ENCODE measurements at places on chromosomes 7 and 10.

- DNase-seq: no peak
Observed at GRCh38 chr7:89813081-89813480, 341.2 kb upstream of the STEAP1 start.

DNA sequence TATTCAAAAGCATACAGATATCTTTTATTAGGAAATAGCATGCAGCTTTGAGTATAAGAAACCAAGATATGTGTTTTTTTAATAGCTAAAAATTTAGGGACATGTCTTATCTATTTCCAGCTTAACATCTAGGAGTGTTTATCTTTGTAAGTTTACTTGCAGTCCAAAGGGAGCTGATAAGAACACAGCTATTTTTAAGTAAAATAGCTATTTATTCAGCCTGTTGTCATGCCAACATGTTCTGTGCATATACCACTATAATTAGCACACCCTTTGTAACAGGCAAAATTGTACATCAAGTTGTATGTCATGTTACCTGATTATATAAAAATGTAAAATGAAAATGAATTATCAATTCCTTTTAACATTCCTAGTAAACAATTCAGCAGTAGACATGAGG is 29.6 kb downstream of the FAM133B start:
- no peak for DNase-seq

GRCh38 chr7:96173781-96174180 is 148.1 kb downstream of the SLC25A13 start:
- no peak for DNase-seq

GRCh38 chr10:109475711-109476421 is 447.4 kb downstream of the XPNPEP1 start:
- no peak for DNase-seq

GRCh38 chr10:89645742-89646172 is 715 bp upstream of the PANK1 start:
- DNase-seq: no peak

- DNase-seq: no peak
Observed at GRCh38 chr7:33885290-33886148, 19.8 kb upstream of the BMPER start.

DNA sequence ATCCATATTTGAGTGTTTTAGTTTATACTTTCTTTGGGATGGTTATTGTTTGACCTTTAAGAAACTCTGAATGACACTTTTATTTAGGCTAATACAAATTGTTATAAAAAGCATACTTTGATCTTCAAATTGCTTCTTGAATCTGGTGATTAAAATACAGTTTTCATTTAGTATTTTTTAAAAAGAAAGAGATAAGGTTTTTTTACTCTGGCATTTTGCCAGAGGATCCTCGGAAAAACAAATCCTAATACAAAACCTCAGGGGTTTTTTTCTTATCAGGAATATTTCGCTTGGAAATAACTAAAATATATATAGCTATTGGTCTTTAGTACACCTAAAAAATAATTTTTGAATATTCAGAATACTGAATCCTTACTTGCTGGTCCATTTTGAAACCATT is 17.0 kb downstream of the MIOS start:
- no peak for DNase-seq

DNA sequence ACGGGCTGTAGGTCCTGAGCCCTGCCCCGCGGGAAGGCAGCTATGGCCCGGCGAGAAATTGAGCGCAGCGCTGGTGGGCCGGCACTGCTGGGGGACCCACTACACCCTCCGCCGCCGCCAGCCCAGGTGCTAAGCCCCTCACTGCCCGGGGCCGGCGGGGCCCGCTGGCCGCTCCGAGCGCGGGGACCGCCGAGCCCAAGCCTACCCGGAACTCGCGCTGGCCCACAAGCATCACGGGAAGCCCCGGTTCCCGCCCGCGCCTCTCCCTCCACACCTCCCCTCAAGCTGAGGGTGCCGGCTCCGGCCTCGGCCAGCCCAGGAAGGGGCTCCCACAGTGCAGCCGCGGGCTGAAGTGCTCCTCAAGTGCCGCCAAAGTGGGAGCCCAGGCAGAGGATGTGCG is 5.5 kb upstream of the CACUL1 start:
- no peak for DNase-seq

DNA sequence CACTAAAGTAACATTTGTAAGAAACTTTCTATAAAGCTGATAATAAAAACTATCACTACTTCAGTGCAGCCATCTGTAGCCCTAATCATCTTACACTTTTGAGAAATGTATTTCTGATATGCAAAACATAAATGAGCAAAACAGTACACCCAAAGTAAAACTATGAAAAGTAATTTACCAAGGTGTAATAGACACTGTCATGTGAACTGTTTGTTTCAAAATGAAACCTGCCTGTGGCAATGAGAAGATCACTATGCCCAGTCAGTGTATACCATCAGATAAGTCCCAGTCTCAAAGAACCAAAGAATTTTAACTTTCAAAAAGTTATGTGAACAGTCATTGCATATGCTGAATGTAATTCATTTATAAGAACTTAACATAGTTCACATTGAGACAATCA is 398.1 kb downstream of the CDC14C start:
- no peak for DNase-seq

GRCh38 chr10:121791761-121792160 is 136.1 kb downstream of the ATE1 start:
- DNase-seq: no peak

GRCh38 chr7:70239918-70240317 is 641.6 kb downstream of the AUTS2 start:
- DNase-seq: no peak

DNA sequence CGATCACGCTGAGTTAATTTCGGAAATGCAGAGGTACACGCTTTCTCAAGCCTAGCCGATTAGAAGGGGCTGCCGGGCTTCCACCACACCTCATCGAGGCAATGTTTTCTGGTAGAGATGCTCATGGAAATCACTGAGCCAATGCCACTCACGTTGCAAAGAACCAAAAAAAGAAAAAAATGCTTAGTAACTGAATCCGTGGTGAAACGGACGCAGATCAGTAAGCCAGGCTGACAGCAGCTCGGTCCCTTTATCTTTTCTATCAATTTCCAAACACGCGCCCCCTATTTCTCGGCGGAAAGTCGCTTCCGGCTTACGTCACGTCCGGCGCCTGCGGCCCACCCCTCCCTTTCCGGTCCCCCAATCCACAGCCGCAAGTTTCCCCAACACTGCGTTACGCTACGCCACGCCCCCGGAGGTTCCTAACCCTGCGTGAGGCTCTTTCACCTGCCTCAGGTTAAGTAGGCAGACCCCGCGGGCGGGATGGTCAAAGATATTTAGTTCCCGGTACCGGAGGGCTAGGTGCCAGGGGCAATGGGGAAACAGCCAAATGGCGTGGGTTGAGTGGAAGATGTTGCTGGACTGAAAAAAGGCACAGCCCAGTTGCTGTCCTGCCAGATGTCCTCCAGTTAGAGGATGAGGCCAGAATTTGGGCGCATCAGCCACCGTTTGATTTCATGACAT is at the start of gene NSUN6:
Gene NSUN6, minus strand, starts transcription at position 264 of the 684 bp plus-strand sequence. CDS start 384 bp downstream, outside the sequence.
- peak; percentile 60 for DNase-seq

All from HFF-Myc (cell line).